ENCODE measurements at places on chromosomes 12 and 14.

DNA sequence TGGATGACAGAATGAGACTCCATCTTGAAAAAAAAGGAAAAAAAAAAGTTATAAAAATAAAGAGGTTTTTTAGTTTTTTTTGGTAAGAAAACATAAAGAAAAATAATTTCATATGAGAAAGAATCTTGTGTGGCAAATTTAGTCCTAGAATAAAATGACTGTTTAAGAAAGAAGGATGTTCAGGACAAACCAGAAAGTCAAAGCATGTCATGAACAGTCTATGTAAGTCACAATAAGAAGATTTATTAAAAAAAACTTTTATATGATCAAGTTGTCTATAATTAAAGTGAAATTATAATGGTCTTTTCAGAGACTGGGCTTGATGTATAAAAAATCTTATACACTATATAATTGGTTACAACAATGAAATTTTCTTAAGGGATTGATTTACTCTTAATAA lies 68.1 kb upstream of the HECTD1 start:
- DNase-seq: no peak

GRCh38 chr14:56198438-56198837 lies 80.2 kb downstream of the PELI2 start:
- DNase-seq: no peak

DNA sequence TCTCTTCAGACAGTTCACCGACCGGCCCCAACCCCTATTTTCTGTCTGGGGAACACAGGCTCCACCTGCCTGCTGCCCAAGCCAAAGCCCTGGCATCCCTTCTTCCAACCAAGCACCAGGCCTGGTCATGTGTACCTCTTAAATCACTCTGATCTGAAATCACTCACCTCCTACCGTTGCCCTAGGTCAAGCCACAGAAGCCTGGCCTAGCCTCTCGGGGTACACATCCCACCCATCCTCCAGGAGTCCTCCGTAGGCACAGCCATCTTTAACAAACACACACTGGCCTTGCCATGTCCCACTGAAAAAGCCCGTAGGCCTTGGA lies 81.8 kb downstream of the IRF2BPL start:
- no peak for DNase-seq

DNA sequence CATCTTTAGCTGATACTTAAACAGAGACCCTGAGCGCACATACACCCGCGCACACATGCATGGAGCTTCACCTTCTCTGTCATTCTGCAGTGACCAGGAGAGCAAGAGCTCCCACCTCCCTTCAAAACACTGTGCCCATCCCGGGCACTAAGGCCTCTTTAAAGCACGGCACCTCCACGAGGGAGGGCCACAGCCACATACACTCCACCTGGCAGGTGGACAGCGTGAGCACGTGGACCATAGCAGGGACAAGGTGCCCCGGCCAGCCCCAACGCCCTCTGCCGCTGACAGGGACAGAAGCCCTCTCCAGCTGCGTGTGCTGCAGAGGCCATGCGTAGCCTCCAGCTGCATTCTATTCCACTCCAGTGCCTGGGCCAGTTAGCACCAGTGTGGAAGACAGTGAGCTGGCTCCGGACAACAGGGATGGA lies 5.4 kb downstream of the GAPDH start:
- no peak for DNase-seq

DNA sequence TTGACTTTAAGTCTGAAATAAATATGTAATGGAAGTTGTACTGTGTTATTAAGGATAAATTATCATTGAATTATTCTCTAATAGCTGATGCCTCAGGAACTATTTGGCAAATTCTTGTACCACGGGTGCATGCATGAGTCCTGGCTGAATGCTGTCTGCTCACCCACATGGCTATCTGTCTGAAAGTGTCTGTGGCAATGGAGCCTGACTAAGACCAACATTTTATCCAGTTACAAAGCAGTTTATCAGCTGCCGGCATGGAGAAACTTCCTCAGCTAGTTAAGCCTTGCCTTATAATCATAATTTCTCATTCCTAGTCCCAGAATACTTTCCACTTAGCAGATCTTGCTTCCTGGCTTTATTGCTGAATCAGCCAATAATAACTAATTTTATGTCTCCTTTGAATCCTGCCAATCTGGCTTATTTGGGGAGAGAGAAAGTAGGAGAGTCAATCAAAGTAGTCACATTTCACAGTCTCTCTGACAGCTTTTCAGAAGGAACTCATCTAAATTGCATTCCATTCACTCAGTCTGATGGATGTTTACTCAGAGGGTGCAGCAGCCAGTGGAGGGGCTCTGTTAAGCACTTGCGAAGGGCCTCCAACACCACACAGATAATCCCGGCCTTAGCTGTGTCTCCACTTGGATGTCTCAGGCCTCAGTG lies 280.6 kb upstream of the CLEC14A start:
- DNase-seq: no peak

- DNase-seq: no peak
Observed at GRCh38 chr12:8637244-8637643, 24.6 kb upstream of the AICDA start.

DNA sequence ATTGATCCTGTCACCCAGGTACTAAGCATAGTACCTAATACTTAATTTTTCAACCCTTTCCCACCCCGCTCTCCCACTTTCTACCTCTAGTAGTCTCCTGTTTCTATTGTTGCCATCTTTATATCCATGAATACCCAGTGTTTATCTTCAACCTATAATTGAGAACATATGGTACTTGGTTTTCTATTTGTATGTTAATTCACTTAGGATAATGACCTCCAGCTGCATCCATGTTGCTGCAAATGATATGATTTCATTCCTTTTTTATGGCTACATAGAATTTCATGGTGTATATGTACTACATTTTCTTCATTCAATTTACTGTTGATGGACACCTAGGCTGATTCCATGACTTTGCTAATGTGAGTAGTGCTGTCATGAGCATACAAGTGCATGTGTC lies 547.3 kb upstream of the NOVA1 start:
- DNase-seq: no peak

DNA sequence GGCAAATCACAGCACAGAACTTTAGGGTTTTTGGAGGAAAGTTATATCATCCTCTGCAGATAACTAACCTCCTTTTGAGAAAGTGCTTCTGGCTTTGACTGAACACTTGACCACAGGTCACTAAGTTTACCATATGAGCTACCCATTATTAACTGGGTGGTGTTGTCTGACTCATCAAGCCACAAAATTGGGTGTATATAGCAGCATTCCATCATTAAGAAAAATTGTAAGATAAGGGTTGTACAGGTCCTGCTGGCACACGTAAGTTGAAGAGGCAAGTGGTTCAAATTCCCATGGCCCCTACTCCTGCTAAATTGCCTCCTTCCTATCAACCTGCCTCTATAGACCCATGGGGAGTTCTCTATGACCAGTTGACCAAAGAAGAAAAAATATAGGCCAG lies 39.5 kb downstream of the L2HGDH start:
- no peak for DNase-seq

DNA sequence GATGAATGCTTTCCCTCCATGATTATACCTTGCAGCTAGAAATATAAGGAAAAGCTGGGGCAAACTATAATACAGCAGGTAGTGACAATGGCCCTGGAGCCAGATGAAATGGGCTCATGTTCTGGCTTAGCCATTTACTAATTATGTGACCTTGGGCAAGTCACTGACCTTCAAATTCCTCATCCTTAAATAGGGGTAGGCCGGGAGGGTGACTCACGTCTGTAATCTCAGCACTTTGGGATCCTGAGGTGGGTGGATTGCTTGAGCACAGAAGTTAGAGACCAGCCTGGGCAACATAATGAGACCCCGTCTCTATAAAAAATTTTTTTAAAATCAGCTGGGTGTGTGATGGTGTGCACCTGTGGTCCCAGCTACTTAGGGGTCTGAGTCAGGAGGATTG lies 155.4 kb downstream of the C12orf75 start:
- DNase-seq: no peak

- DNase-seq: no peak
Observed at GRCh38 chr12:108455706-108456105, 59.4 kb upstream of the FICD start.

GRCh38 chr12:561391-561705 lies 101.6 kb downstream of the B4GALNT3 start:
- DNase-seq: no peak

DNA sequence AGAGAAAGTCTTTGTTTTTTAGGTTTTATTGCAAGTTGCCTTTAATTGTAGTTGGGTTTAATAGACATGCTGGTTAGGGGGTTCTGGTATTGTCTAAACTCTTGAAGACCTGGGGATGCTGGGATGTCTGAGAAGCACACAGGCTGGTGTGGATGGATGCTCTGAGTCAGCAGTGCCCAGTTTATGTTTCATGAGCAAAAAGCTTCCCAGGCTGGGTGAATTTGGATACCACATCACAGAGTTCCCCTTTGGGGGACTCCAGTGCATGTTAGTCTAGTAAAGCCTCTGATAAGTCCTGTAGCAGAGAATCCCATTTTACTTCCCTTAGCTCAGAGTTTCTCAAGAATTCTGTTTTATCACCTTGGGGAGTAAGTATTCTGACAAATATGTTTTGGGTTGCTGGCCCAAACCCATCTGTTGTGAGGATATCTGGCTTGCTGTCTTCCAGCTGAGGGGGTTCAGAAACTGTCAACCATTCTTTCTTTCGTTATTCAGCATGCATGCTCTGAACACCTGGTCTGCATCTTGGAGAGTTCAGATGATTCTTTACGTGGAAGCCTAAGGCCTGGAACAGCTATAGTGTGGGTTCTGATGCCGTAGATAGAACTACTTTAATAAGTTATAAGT lies 509.1 kb downstream of the VRK1 start:
- no peak for DNase-seq

DNA sequence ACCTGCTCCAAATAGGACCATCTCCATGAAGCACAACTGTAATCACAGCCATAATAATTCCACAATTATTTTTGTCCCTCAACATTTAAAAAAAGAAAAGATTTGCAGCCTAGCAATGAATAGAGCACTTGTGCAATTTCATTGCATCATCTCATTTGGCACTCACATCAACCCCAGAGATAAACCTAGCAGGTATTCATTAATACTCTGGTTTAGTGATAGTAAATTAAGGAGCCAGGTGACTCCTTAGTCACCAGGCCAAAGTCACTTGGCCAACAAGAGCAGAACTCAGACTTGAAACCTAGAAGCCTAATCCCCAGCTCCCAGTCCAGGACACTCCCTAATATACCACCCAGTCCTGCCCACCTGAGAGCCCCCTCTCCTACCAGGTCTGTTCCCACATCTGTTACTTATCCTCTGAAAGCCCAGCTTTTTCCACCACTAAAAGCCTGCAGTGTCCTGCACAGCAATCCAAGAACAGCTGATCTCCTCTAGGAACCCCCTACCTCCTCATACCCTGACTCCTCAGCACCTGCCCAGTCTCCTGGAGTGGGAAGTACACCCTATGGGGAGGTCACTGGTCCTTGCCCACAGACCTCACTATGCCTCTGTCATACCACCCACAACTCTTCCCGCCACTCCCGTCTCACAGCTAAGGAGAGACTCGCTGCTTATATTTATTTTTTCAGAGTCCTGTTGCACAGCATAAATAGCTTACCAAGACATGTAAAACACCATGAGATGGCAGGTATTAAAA lies 22.1 kb downstream of the OR10P1 start:
- no peak for DNase-seq

GRCh38 chr12:94099632-94100031 lies 48.7 kb upstream of the PLXNC1 start:
- DNase-seq: no peak

- DNase-seq: peak; percentile 15
Observed at GRCh38 chr12:76697849-76698248, 66.1 kb upstream of the ZDHHC17 start.

DNA sequence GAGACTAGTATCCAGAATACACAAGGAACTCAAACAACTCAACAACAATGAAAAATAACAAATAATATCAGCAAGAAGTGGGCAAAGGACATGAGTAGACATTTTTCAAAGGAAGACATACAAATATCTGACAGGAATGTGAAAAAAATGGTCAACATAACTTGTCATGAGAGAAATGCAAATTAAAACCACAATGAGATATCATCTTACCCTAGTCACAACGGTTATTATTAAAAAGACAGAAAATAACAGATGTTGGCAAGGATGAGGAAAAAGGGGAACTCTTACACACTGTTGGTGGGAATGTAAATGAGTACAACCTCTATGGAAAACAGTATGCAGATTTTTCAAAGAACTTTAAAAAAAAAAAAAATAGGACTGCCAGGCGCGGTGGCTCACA lies 20.4 kb downstream of the VWF start:
- DNase-seq: no peak

DNA sequence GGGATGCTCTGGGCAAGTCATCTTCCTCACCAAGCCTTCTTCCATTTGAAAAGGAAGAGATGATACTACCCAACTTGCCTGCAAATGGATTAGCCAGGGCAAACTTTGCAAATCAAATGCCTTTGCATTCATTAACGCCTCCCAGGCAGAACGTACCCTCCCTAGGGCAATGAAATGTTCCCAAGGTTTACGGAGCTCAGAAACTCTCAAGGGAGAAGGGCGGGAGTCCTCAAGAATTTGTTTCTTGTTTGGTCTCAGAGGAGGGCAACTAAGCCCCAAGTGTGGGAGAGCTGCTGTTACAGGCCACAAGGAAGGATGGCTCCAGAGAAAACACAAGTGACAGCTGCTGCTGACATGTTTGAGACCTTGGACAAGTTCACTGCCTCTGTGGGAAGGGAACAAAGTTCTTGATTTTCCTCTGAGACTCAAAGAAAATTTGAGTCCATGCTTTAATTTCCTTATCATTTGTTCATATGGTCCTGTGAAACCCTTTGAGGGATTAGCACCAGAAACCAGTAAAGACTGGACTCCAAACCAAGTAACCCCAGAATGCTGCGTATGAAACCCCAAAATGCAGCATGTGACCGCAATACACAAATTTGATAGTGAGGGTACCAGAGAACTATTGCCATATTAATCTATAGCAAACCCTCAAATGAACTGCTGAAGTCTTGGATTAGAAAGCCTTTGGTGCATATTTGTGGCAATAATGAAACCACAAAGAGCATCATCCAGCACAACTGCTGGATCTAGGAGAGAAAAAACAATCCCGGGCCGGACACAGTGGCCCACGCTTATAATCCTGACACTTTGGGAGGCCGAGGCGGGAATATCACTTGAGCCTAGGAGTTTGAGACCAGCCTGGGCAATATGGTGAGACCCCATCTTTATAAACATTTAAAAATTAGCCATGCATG lies 22.9 kb downstream of the SPTB start:
- no peak for DNase-seq

DNA sequence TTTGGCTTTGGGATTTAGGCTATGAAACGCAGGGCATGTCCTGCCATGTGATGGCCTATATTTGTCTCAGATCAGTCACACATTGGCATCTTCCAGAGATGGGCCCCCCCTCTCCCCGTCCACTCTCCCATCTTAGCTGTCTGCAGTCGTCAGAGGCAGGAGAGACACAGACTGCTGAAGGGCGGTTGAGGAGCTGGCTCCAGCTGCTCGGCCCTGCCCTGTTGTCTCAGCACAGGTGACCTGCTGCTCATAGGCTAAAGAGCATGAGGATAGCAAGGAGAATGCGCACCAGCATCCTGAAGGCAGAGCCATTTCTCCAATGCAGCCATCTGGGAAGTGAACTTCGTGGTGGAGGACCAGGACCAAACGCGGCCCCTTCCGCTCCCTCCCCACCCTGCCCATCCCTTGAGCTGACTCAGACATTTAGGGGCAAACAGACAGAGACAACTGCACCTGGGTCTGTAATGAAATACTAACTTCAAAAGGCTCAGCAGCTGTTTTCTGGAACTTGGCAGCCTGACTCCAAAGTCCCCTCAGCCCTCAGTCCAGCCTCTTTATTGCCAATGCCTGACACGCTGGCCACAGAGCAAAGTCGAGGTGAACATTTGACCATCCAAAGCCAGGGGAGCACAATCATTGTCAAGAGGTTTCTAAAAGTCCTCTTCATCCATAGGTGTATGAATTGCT lies 22.3 kb downstream of the FZD10 start:
- DNase-seq: no peak

All from nephron progenitor cell (in vitro differentiated cells).